GDM1 (cell line): ENCODE measurements at places on chromosomes 1 and 21.

GRCh38 chr1:39395357-39395831 lies 96.0 kb upstream of the BMP8A start:
- DNase-seq = no peak

- DNase-seq = no peak
These were observed 113.8 kb downstream of the SYF2 start for GRCh38 chr1:25118546-25118945.

DNA sequence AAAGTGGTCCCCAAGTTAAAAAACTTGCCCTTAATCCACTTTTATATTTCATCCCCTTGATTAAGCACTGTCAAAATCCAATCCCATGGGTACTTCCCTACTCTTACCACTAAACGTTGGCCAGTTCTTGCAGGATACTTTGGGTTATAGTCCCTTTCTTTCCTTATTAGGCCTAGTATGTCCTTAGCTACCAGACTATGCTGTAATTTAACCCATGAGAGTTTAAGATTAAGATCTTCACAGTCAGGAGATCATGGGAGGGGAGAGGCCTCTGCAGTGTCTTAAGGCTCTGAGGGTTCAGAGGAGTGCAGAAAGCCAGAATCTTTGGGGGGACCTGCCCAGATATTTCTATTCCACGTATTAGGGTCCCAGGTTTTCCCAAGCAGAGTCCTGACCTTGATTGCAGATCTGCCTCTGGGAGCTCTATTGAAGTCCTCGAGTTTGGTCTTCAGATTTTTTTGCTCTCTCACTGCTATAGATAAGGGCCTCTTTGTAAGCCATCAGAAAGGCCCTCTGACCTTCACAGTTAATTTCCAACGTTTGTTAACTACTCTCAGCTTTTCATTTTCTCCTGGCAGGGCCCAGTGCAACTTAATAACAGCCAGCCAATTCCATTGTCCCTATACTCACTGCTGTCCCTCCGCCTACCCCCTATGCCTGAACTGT lies 9.0 kb upstream of the CGN start:
- no peak for DNase-seq

GRCh38 chr1:222457513-222457912 lies 90.4 kb downstream of the HHIPL2 start:
- no peak for DNase-seq

DNA sequence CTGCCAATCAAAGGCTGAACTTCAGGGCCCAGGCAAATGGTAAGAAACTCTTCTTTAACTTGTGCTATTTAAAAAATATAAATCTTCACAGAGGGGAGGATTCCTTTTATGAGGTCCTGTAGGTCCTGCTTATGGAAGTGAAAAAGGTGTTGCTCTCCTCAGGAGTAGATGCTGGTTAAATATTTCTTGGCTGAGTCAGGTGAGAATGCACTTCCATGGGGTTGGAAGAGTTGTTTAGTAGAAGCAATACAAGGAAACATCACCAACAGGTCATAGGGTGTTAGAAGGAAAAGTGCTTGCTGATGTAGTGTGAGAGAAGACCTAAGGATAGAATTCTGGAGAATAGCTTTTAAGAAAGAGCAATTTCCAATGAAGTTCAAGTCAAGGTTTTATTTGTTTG lies 42.2 kb upstream of the ATP1A1 start:
- DNase-seq = no peak

- DNase-seq = no peak
These were observed 44.9 kb upstream of the SCMH1 start for GRCh38 chr1:41286992-41287391.

DNA sequence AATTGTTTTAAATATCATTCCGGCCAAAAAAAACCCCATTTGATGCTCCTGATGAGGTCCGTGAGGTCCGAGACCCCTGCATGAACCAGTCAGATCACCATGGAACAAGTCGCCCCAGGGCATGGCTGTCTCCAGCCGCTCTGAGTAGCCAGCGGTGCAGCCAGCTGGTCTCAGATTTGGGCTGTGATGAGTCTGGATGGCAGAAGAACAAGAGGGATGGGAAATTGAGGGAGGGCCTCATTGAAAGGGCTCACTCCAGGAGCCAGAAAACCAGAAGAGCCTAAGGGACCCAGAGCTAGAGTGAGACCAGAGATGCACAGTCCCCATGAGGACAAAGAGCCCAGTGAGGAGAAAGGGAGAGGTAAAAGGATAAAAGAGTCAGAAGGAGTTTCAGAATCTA lies 174.0 kb downstream of the TOMM20 start:
- no peak for DNase-seq

DNA sequence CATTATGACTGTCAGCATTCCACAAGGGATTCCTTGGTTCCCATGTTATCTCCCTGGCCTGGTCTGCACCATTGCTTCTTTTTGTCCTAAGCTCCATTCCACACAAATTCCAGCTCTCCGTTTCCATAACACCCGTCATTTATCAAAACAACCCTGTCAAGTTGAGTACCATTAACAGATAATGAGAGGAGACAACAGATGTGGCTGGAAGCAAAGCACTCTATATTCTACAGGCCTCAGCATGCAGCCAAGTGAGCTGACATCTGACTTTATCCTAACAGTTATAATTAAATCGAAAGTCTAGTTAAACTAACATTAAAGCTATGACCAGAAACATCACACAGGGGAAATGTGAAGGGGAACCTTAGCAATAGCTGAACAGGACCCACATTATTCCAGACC lies 110.4 kb downstream of the RERE start:
- no peak for DNase-seq

DNA sequence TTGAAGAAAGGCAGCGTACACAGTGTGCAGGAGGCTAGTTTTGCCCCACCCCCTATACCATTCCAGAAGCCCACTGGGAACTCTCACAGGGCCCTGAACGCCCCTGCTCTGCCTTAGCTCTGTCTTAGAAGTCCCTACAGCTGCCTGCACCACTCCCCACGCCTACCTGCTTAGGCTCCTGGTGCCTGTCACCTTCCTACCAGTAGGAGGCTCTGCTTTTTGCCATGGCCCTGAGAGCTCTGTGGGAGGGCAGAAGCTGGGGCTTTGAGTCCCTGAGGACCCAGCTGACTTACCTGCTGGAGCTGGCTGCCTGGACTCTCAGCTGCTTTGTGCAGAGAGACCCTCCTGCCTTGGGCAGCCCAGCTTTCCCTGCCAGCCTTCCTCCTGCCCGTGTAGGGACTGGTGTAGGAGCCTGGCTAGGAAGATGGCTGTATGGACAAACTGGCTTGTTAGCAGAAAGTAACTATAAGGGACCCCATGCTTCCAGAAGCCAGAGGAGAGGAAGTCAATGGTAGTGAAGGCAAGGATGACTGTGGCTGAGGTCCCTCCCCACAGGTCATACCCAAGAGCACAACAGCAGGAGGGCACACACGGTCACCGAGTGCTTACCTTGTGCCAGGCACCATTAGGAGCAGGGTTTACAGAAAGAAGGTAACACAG lies 9.8 kb upstream of the CELSR2 start:
- DNase-seq = no peak

DNA sequence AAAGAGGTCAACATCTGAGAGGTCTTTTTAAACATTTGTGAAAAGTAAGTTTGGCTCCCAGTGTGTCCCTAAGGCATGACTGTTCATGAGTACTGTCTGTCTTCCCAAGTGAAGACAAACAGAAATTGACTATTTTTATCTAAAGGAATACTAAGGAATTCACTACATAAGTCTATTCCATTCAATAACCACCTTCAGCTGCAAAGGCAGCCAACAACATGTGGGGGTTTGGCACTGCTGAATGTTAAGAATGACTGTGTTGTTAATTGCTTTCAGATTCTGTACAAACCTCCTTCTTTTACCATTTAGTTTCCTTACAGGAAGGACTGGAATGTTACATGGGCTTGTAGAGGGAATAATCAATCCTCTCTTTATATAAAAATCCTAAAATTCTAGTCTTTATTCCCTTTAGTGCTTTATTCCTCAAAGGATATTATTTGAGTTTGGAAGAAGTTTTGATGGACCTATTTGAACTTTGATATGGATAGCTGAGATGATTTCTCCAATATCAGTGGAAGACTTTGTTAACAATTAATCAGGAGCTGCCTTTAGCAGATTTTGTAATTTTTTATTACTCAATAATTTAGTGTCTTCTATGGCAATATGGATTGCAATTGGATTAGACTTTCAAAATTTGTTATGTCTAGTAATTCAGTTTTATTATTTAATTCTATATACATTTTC lies 201.7 kb upstream of the CHRM3 start:
- no peak for DNase-seq

GRCh38 chr1:159699653-159700052 lies 14.7 kb downstream of the CRP start:
- no peak for DNase-seq

DNA sequence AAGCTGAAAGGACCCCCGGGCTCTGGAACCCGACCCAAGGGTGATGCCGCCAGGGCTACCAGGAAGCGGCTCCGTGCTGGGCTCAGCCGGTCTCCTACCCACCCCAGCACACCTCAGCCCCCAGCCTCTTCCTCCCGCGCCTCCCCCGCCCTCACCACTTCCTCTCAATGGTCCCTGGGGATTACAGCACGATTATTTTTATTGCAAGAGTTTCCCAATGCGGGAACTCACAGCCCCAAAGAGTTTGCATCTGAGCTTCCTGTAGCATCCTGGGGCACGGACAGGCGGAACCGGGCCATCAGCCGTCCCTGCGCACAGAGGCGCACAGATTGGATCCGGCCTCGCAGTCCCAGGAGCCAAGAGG lies 8.7 kb upstream of the SLX9 start:
- peak; percentile 31 for DNase-seq

- DNase-seq = no peak
These were observed 56.3 kb downstream of the GIPC2 start for GRCh38 chr1:78102082-78102481.

DNA sequence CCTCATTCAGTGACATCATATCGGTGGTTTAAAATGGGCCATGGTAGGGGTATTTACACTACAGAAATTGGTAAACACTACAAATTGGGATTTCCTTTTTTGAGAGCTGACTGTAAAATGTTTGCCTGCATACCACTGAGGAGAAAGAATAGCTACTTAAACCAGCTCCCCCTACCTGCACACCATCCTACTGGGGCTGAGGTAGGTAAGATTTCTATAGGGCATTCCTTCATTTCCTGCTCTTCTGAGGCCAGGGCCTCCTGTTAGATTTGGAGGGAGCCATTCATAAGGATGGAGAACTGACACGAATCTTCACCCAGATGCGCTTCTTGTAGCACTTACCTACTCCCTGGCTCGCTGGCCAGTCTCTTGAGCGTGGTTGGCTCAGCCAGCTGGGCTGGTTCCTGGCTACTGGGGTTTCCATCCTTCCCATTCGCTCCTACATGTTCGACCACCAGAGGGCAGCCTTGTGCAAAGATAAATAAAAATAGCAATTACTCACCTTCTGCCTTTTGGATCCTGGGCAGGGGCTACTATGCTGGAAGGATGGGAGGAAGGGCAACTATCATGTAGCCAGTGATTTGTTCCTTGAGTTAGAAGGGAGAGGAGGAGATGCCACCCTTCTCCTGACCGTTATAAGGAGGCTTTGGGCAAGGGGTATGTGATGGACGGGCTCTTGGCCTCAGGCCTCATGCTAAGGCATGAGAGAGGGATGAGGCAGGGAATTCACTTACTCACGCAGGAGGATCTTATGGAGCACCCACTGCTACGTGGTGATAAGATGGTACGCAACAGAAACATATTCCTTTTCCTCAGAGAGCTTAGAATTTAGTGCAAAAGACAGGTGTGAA lies 10.7 kb downstream of the OPTC start:
- peak; percentile 12 for DNase-seq

DNA sequence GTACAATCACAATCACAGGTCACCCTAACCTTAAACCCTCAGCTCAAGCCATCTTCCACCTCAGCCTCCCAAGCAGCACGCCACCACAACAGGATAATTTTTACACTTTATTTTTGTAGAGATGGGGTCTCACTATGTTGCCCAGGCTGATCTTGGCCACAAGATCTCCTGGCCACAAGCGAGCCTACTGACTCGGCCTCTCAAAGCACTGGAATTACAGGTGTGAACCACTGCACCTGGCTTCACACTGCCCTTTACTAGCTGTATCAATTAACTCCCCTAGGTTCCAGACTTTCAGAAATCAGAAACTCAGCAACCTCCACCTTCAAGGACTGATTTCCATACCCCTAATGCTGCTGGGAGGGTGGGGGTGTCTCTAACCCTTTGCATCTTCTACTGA lies 37.0 kb downstream of the NUP133 start:
- no peak for DNase-seq

- DNase-seq = no peak
These were observed 23.8 kb downstream of the IER5 start for GRCh38 chr1:181112071-181112929.

DNA sequence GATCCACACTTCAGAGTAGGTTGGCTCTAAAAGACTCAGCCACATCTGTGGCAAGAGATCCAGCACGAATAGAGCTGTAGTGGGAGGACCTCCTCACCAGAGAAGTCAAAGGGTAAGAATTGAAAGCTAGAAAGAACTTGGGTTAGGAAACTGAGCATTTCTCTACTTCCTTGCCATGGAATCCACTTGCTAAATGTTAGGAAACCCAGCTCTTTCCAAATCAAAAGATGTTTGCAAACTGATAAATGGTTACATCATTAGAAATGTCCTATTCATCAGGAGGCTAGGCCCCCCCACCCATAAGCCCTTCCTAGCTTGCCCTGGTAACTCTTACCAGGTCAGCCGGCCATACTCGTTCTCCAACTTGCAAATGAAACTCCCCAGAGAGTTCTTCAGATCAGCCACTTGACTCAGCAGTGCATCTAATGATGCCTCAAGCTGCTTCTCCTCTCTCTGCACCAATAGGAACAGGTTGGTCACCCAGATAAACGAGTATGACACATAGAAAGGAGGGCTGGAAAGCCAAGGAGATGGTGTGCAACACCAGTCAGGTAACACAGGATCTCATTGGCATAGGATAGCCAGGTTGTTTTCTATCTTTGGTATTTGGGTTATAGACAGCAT lies 1.5 kb downstream of the MED8 start:
- DNase-seq = no peak

- DNase-seq = no peak
These were observed 1.1 kb upstream of the PADI4 start for GRCh38 chr1:17306921-17307320.

DNA sequence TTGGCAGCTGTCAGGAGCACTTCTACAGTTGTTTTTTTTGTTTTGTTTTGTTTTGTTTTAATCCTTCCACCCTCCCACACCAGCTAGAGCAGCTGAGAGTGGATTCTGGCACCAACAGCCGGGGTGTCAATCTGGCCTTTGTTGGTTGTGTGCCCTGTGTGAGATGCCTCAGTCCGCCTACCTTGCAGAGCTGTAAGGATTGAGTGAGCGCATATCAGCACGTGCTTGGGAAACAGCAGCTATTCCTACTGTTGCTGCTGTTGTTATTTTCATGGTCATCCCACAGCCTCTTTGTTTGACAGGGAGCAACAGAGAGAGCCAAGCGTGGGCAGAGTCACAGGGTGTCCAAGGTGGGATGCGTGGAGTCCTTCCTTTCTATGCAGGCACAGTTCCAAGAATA lies 50.4 kb downstream of the PGBD5 start:
- DNase-seq = no peak

GRCh38 chr1:85611856-85612255 lies 31.3 kb downstream of the CCN1 start:
- no peak for DNase-seq

DNA sequence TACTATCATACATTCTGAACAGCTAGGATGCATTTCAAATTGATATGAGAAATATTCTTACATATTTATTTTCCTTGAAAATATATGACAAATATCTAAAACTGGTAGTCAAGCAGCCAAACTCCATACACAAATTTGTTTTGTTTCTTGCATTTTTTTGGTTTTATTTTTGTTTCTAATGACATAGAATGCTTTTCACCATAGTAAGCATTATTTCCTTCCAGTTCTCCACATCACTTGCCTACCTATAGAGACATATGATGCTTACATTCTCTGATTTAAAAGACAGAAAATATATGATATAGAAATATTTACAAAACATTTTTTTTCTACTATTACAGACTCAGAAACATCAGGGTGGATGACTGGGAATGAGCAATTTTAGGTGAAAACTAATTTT lies 726.4 kb upstream of the ADGRL4 start:
- DNase-seq = no peak
